ENCODE measurements at places on chromosomes 11 and 22. TPM values are rescaled to one million over a fixed set of nuclear protein-coding genes. Genes with fewer than 3 reads are reported as not detected.

The MMP3 gene
- not detected for total RNA-seq

The SAC3D1 gene
- 14.0 TPM for total RNA-seq

The IGSF9B gene
- 124 TPM for total RNA-seq

The POU2AF2 gene
- not detected for total RNA-seq

The SLC43A3 gene
- 294 TPM for total RNA-seq

The UPB1 gene
- total RNA-seq, result 0.49 TPM

The SYT13 gene
- not detected for total RNA-seq

The BTG4 gene
- 0.36 TPM for total RNA-seq

The MRPL17 gene
- total RNA-seq, result 144 TPM

The MRPL23 gene
- 134 TPM for total RNA-seq

The OR52N5 gene
- total RNA-seq, result not detected

The TREH gene
- total RNA-seq, result not detected

The OR4A16 gene
- not detected for total RNA-seq

DNA sequence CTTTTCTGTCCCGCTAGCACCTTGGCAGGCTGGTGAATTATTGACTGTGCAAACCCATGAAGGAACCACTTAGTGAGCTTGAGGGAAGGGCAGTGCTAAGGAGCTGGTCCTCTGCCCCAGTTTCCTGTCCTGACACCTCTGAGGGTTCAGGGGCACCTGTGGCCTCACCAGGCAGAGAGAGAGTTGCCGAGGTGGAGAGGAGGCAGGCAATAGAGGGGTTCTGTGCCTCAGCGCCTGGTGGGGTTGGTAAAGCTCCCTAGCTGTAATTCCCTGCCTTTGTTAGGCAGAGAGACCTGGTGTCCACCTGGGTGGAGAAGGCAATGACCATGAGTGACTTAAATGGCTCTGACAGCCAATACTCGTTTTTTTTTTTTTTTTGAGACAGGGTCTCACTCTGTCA lies 36.3 kb downstream of the YWHAH start:
- DNase-seq, result no peak

DNA sequence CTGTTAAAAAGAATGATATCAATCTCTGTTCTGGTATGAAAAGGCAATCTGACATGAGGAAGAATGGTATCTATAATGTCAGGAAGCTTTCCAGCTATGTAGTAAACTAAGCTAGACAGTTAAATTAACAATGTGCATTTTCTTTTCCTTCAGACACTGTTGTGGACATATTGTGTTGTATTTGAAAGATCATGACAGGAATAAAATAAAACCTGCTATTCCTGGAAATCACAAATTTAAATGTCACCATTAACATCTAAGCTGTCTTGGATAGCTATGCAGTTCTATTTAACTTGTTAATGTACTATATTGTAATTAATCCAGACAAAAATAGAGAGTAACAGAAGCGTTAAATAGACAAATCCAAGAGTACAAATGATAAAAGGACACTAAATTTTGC lies 297.4 kb upstream of the LUZP2 start:
- DNase-seq, result no peak

- peak; percentile 88 for DNase-seq
Observed at GRCh38 chr22:46791201-46791731, 28.8 kb downstream of the TBC1D22A start.

GRCh38 chr11:121581607-121582006 lies 128.8 kb upstream of the SORL1-AS1 start:
- no peak for DNase-seq

DNA sequence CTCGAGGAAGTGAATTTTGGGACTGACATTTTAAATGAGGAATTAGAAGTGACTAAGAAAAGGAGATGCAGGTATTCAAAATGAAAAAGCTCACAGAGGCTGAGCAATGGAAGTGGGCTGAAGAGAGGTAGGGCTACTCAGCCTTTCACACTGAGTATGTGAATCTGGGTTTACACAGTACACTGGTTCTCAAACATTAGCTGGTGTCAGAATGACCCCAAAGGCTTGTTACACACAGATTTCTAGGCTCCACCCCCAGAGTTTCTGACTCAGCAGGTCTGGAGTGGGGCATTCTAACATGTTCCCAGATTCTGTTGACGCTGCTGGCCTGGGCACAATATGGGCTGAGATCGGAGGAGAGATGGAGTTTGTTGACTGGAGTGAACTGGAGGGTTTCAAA lies 32.8 kb downstream of the CADM1 start:
- DNase-seq, result no peak

DNA sequence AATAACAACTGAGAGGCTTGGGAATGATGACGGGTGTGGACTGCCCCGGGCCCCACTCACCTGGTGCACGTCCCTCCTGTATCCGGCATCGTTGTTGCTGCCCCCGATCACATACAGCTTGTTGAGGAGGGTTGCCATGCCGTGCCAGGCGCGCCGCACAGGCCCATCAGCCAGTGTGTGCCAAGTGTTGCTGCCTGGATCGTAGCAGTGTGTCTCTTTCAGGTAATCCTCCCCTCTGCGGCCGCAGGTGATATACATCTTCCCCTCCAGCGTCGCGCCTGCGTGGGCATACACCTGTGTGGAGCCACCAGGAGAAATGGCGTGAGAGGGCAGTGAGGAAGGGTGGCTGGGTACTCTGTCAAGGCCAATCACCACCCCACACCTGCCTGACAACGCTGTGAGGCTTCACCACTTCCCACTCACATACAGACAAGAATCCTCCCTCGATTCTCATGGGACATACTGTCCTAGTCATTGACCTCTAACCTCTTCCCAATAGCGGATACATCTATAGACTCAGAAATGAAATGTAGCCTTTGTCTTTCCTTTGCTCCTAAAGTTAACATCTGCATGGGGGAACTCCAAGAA lies 8.9 kb upstream of the SCARF2 start:
- no peak for DNase-seq

DNA sequence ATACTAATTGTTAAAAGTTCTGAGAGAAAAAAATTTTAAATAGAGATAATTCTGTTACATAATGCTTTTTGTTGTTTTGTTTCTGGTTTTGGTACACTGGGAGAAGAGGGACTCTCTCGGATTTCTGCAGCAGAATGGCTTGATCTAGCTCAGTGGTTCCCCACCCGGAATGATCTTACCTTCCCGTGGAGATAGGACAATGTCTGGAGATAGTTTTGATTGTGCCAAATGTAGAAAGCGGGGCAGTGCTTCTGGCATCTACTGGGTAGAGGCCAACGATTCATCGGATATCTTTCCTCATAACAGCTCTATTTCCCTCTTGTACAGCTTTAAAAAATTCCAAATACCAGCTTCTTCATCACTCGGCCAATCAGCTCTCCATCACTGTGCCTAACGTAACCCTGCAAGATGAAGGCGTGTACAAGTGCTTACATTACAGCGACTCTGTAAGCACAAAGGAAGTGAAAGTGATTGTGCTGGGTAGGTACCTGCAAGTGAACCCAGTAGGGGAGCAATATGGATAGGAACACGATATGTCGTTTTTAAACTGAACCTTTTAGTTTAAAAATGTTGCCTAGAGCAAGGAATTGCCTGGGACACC lies 13.2 kb downstream of the CRTAM start:
- DNase-seq, result peak; percentile 54

DNA sequence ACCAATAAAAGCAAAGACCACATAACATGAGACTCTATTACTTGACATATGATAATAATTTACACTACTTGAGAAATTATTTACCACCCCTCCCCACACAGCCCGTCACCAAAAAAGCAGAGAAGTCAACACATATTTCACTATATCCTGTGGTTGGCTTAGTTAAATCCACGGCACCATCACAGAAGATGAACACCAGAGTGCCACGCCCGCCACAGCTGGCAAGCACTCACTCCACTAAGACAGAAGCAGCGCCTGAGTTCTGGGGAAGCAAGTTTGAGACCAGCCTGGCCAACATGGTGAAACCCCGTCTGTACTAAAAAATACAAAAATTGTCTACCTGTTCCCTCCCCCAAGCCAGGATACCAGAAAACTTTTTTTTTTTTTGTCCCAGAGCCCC lies 53.1 kb downstream of the PACSIN2 start:
- no peak for DNase-seq

DNA sequence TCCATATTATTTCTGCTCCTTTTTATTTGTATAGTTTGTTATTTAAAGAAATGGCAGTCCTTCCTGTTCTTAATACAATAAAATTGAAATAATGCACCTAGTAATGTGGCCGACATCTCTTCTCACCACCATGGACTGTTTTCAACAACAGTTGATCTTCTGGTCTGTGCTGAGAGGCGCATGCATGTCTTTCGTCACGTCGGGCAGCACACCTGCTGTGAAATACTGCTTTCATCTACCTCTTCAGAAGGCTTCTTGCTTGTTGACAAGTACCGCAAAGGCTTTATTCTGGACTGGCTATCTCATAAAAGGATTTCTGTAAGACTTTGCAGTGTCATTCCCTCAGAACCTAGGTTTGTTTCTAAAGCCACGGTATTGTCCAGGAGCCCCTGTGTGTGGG lies 13.9 kb upstream of the MYO18B start:
- no peak for DNase-seq

DNA sequence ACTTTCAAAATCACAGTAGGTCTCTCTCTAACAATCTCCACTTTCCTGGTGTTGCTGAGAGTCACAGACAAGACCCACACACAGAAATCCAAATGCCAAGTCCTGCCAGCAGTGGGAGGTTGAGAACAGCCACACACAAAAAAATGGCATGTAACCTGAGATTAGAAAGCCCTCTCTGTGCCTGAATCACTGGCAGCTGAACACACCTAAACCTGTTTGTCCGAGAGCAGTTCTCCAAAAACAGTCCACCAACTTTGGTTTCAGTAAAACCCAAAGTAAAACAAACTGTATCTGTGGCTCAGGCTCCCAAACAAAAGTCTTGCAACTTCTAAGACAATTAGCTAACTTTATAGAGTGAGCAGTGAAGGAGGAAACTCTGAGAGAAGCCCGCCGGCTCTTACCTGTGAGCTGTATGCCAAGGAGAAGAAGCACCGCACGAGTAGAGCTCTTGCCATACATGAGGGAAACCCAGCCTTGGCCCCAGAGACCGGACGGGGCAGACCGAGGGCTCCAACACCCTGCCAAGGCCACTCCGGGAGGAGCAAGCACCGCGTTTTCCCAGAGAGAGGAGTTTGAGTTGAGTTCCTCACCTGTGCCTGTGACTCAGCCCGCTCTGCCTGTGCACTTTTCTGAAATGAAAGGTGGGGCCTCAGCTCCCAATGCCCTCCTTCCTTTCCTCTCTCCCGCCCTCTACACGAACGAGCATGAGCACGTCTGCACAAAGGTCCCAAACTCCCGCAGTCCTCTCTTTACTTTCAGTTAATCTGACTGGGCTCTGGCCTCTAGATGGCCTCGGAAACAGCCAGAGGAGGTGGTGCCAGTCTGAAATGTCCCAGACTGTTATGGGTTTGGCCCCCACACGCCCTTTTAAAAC lies at the start of gene MPZL2:
Gene MPZL2 (minus strand): TSS at position 603 of the 874 bp plus-strand sequence. CDS start 144 bp downstream, at position 459.
- DNase-seq, result peak; percentile 57

DNA sequence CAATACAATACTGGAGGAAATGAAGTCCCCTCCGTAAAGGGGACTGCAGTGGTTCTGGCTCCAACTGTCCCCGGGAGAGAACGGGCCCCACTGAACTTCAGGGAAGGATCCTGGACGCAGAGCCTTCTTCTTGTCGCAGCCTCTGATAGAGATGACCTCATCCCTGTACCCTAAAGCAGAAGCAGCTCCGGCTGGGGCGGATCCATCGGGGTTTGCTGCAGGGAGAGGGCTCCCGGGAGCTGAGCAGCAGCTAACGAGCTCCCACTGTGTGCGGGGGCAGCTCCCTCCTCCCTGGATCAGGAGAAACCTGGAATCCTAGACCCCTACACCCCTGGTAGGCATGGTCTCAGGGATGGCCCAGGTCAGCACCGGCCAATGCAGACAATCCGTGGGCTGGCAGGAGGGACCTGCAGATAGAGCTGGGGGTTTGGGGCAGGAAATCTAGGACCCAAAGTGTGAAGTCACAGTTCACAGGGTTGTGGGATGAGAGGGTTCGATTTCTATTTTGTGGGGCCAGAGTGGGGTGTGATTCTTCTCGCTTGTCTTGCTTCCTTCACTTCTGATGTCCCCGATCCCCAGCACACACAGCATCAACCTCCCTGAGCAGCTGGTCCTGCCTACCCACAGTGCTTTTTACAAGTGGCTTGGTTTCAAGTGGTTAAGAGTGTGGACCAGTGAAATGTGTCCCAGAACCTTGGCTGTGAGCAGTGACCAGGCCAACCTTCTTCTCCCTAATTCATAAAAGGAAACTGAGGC lies 12.9 kb downstream of the KIAA0930 start:
- no peak for DNase-seq

DNA sequence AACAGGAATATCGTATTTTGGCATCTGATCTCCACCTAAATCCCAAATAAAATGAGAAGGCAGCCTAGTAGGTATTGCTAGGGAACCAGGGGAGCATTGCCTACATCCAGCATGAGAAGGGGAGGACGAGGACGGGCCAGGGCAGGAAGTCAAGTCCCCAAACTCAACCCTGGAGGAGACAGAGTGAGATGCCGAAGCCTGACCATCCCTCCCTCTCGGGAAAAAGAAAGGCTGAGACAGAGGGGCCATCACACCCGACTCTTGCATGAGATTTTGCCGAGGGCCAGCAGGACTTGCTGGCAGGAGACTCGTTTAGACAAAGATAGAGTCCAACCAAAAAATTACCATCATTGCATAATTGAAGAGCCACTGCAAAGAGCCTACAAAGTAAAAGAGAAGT lies 50.2 kb upstream of the SPATA19 start:
- no peak for DNase-seq

GRCh38 chr11:101103433-101103832 lies 26.2 kb downstream of the PGR start:
- DNase-seq, result no peak

- DNase-seq, result no peak
Observed at GRCh38 chr11:65383778-65384177, 1.3 kb upstream of the SLC25A45 start.

DNA sequence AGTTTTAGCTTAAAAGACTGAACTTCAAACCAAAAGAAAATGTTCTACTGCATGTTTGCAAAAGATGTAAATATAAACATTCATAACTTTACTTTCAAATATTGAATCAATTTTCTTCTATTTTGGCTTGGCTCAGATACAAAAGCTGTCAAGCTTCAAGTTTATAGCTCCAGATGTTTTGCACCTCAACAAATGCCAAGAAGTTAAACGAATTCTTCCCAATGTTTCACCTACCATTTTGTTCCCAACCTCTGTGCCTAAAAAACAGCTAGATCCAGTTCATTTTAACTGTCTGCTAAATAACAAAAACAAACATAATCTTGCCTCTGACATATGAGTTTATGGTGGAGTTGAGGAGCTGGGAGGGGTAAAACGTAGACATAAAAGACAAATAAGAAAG lies 76.5 kb downstream of the RAB30 start:
- DNase-seq, result no peak

- peak; percentile 20 for DNase-seq
Observed at GRCh38 chr11:78226684-78227680, 38.3 kb downstream of the USP35 start.

DNA sequence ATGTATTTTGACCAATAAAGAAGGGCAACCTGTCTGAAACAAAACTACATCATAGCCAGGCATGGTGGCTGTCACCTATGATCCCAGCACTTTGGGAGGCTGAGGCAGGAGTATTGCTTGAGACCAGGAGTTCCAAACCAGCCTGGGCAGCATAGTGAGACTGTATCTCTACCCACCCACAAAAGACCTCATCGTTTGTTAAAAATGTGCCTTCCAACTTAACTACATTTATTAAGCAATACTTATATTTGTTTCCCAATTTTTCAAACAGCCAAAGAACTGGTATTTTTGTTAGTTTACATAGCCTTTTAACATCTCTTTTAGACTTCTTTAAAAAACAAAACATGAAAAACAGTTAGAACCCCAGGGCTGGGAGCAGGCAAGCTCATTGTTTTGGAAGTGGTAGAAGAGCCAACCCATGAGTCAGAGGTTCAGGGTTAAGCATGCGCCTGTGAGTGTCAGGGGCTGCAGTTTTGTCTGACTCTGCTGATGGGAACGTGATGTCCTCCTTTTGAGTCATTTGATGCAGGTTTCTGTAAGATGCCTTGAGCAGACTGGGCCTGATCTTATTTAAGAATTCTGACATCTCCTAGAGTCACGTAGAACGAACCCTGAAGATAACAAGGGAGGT lies 53.9 kb upstream of the CRTAM start:
- DNase-seq, result no peak
